Inflammatory macrophage (primary cell): ENCODE measurements at places on chromosomes 5 and 9.

DNA sequence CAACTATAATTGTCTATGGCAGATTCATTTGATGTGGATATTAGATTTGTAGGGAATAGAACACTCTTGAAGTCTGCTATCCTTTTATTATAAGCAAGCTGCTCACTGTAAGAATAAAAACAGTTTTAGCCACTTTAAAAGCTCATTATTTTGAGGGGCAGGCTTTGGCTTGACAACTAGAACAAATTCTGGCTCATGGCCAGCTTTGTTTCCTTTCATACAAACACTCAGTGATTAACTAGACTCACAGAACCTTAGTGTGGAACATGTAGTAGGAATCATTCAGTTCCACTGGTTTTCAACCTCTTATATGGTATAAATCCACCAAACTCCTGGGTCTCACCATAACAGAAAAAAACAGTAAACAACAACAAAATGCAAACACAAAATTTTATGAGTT is 27.4 kb upstream of the CEP120 start:
- no peak for DNase-seq

GRCh38 chr5:68220260-68220659 is 4.7 kb downstream of the PIK3R1 start:
- no peak for DNase-seq

DNA sequence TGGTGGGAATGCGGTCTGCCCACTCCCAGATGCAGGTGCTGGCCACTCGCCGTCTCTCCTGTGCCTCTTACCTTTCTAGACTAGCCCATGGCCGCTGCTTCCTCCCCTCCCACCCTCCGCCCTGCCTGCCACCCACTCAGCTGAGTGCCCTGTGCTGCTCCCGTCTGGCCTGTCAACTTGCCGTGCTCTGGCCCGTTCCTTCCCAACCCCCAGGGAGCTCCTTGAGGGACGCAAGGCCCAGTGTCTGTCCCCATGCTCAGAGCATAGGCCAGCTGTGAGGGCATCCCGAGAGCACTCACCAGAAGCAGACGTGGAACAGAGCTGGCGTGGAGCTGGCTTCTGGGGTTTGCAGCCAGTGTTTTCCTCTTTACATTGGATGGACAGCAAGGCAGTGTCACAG is 20.2 kb downstream of the HNRNPH1 start:
- no peak for DNase-seq

GRCh38 chr5:180975338-180975737 is 13.3 kb upstream of the BTNL3 start:
- no peak for DNase-seq

- no peak for DNase-seq
These were observed 53.7 kb downstream of the TRIM36 start for GRCh38 chr5:115116001-115116400.

DNA sequence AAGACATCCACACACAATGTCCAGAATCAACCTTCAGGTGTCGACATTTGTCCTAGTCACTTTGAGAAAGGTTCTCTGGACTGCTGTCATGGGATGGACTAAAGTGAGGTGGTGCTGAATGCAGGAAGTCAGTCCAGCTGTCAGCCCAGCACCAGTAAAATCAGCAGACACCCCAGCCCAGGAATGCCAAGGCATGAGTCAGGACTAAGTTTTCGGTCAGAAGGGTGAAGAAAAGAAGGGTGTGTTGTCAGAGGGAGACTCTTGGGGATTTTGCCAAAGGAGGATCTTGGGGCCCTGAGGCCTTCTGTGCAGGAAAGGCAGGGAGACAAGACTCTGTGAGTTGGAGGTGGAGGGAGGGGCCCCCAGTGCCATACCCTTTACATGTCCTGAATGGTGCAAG is 69.0 kb upstream of the XPA start:
- DNase-seq: no peak

DNA sequence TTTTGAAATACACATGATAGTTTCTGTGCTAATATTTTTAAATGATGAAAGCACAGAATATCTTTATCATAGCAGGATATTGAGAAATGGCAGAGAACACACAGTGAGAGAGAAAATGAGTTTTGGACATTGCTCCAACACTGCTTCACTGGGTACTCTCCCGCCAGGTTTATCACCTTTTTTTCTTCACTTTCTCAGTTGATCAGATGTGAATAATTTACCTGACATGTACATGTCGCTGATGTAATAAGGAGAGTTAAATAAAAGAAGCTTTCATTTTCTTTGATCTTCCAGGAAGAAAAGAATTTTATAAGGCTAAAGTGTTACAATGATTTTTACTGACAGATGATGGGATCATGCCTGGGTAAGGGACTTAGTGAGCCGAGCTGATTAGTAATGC is 134.5 kb downstream of the ALDH1A1 start:
- no peak for DNase-seq

GRCh38 chr9:104775574-104775936 is 11.6 kb downstream of the NIPSNAP3B start:
- no peak for DNase-seq

DNA sequence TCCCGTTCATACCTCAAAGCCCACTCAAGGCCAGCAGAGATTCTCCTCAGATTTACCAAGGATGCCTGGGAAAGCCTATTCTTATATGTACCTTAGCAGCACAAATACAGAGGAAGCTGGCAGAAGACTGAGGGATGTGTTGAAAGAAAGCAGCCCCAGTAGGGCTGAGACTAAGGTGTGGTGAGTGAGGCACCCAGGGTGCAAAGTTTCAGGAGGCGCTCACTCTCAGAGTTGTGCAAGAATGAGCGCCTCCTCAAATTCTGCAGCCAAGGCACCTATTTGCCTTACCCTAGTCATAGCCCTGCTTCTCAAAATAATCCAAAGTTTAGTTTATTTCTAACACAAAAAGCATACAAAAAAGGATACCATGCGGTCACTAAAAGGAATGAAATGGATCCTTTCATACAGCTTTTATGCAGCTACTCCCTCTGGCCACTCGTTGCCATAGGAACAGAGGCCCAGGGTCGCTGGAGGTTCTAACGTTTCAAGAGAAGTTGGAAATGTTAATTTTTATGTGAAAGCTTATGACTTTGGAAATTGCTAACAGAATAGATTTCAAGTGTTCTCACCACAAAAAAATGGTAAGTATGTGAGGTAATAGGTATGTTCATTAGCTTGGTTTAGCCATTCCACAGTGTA is 79.7 kb upstream of the SMIM23 start:
- no peak for DNase-seq

GRCh38 chr5:63097286-63097685 is 518.7 kb downstream of the LRRC70 start:
- DNase-seq: no peak

GRCh38 chr9:20144197-20144596 is 355.4 kb upstream of the SLC24A2 start:
- DNase-seq: no peak

GRCh38 chr5:42872865-42873264 is 61.2 kb upstream of the SELENOP start:
- no peak for DNase-seq

- peak; percentile 62 for DNase-seq
These were observed 85.7 kb upstream of the RNF38 start for GRCh38 chr9:36485647-36486328.

DNA sequence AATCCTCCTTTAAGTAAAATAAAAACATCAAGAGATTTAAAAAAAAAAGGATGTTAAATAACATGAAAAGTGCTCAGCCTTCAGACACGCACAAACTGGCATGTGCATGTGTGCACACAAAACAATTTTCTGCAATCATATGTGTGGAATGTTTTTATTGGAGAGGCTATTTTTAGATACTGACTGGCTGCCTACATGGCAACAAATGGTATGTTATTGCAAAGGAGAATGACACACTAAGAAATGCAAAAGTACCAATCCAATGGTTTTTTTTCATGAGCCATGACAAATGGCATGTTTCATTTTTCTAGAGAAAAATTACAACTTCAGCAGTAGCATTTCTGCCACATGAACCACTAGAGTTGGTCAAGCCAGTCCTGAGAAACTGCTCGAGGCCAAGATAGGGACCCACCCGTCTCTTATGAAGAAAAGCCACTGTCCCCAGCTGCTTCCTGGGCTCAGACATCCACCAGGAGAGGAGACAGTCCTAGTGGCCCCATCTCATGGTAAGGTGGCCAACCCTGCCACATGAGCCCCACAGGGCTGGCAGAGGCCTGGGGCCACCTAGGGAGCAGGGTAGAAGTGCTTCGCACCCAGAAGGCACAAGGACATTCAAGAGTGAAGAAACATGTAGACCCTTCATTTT is 116.4 kb downstream of the MYO10 start:
- DNase-seq: no peak

DNA sequence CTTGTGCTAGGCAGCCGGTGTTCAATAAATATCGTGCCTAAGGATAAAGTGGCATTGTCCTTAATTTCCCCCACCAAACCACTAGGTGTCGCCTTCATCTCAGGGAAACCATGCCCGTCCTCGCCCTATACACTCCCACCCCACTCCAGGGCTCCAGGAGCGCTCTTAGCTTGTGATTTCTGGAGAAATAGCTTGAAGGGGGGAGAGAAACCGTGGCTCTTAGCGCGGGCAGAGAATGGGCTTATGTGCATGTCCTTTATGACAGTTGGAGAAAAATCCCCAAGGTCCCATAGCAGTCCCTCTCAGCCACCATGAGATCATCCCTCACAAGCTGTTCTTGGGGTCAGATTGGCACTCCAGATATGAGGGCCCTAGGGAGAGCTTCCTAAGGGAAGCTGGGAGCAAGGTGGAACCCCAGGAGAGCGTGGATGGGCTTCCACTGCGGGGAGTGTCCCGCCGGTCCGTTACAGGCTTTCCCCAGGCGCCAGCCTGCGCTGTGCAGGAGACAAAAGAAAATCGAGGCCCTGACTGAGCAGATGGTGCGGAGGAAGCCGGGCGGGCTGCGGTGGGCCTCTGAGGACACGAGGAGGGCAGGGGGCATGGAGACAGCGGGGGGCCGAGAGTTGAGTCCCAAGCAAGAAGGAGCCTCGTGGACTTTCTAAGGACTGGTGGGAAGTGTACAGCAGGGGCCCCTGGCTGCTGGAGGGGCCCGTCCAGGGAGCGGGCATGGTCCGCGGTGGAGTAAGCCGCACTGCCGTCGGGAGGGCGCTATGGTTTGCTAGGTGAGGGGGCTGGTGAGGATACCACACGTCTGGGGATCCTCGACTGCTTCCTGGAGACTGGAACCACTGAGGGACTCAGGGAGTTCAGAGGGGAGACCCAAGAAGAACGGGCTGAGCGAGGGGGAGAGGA is 750 bp upstream of the NPR2 start:
- DNase-seq: peak; percentile 69

- DNase-seq: no peak
These were observed 37.7 kb upstream of the RAPGEF6 start for GRCh38 chr5:131672776-131673175.

GRCh38 chr5:113330533-113331208 is 104.1 kb downstream of the TSSK1B start:
- DNase-seq: no peak

DNA sequence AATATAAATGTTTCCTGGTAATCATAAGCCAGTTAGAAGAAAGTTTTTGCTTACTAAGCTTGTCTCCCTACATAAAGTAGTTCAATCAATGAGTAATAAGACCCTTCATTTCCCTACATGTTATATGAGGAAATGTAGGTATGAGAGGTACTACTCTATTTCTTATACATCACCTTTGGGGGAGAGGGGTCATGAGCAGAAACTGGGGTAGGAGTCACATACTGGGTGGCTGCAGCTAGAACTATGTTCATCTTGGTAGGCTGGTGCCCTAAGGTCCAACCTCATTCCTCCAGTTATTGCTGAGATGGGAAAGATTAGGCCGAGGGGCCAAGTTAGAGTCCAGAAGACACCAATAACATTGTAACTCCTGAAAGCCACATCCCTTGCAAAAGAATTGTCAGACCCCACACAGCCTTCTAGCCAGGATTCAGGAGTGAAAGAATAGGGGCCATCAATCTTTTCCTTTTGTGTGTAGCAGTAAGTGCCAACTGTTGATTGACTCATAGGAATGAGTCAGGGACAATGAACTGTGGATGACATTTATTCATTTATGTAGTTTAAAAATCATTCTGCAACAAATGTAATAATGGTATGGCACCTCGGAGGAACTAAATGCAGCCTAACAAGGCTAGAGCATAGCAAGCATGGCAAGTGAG is 21.6 kb upstream of the SREK1 start:
- DNase-seq: no peak

- no peak for DNase-seq
These were observed 112.4 kb downstream of the FSTL4 start for GRCh38 chr5:133499895-133500294.

DNA sequence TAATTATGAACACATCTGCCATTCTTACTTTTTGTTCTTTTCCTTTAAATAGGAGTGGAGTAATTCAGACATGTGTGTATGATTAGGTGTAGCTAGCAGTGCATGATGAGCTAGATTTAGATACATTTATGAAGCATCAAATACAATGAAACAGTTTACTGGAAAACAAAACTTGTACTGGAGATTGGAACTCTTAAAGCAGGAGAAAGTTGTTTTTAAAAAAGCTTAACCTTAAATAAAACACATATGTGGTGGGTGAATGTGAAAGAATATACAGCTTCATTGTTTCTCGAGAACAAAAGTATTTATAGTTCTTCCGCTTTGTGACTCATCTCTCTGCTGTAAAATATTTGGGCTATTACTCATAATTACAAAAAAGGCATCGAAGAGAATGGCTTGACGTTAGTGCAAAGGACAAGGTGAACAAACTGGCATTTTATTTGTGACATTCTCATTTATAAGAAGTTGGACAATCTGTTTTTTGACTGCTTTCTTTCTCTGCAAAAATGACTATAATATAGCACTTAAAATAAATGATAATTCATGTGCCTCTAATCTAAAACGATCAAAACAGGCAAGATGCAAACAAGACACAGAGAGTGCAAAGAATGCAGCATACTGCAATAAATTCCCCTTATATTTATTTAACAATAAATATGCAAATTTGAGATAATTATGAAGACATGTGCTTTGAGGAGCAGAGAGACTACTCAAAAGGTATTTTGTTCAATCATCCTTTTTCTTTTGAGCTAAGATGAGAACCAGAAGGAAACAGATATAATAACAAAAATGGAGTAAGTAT is 478.8 kb downstream of the CETN3 start:
- DNase-seq: no peak

GRCh38 chr5:178246624-178247279 is 14.2 kb upstream of the PHYKPL start:
- no peak for DNase-seq

DNA sequence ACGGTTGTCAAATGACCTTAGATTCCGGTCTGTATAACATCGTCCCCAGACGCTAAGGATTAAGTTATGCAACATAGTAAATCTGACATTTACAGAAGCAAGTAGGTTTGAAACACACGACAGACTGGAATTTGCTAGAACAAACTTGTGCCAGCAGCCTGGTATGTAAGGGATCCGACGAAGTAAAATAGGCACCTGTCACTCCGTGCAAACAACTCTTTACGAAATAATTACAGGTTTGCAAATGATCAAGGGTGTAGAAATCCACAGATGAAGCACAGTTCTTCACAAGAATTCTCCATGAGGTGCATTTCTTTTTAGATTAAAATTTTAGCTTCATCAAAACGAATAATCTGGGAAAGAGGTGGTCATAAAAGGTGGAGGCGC is 508 bp downstream of the MOCS2 start:
- DNase-seq: peak; percentile 15
